ENCODE measurements at places on chromosomes 1 and 21.

- no peak for DNase-seq
These were observed at the start of gene CALML6 for GRCh38 chr1:1914971-1915692. TSS of gene CALML6 (plus strand) at chr1:1915260. CDS start at chr1:1915281, 21 bp downstream.

DNA sequence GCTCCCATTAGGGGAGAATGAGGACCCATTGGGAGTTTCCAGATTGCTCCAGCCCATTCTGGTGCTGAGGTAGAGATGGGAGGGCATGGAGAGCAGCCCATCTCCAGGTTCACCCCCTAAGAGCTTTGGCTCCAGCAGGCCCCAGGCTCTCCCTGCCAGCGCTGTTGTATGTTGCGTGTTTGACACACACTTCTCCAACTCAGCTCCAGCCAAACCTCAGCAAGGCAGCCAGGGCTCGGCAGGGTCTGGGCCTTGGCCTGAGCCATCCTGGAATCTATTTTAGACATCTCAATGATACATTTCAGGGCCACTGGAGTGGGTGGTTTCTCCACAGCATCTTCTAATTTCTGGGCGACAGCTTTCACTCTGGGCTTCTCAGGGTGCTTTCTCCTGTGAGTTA, 117.0 kb downstream of the NAV1 start:
- no peak for DNase-seq

GRCh38 chr1:230752407-230752806, 5.2 kb downstream of the CAPN9 start:
- DNase-seq: no peak

DNA sequence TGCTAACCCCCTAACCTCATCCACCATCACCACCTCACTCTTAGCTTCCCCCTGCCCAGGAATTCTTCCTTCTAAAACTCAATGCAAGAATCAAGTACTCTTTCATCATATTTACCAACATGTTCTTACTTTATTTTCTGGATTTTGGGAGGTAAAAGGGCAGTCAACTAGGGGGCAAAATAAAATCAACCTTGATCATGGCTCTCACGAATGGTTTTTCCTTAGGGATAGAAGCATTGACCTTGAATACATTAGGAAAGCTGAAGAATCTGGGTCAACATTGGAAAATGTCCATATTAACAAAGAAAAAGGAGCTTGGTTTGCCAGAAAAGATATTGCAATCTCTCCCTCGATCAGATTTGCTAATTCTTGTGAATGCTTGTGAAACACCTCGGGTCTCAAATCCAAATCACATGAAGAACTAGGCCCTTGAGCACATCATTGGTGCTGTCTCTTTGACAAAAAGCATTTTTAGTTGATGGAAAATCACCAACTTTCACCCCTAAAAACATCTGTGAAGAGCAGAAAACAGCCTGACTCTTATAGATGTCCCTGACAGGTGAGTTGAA, 58.9 kb downstream of the ZC3H11B start:
- DNase-seq: no peak

GRCh38 chr1:37453647-37454046, 20.7 kb upstream of the ZC3H12A start:
- DNase-seq: no peak

DNA sequence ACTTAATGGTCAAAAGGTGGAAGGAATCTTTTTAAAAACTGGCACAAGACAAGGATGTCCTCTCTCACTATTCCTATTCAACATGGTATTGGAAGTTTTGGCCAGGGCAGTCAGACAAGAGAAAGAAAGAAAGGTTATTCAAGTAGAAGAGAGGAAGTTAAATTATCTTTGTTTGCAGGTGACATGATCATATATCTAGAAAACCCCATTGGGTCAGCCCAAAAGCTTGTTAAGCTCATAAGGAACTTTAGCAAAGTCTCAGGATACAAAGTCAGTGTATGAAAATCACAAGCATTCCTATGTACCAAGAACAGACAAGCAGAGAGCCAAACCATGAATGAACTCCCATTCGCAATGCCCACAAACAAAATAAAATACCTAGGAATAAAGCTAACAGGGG, 5.4 kb upstream of the PGBD2 start:
- no peak for DNase-seq

GRCh38 chr1:183089025-183089639, 65.9 kb downstream of the LAMC1 start:
- peak; percentile 19 for DNase-seq

DNA sequence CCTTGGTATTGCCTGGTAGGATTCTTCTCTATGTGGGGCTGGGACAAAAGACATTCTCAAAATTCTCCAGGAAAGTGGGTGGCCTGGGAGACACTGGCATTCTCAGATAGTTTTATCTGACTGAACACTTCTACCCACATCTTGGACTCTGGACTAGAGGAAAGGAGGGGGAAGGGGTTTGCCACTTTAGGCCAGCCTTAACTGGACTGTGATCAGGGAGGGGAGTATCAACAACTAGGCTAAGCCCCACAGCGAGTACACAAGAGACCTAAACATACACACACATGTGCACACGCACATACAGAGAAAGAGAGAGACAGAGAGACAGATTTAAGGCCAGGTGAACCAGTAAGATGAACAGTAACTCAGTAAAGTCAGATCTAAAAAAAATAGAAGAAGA, 1.2 kb upstream of the SEMA6C start:
- no peak for DNase-seq
